ENCODE measurements at places on chromosomes 1 and 21.
A peak's percentile ranks its signal among the peaks of the same experiment; 100 is the strongest.

GRCh38 chr1:75811211-75811981 is 14.7 kb downstream of the MSH4 start:
- DNase-seq = no peak

DNA sequence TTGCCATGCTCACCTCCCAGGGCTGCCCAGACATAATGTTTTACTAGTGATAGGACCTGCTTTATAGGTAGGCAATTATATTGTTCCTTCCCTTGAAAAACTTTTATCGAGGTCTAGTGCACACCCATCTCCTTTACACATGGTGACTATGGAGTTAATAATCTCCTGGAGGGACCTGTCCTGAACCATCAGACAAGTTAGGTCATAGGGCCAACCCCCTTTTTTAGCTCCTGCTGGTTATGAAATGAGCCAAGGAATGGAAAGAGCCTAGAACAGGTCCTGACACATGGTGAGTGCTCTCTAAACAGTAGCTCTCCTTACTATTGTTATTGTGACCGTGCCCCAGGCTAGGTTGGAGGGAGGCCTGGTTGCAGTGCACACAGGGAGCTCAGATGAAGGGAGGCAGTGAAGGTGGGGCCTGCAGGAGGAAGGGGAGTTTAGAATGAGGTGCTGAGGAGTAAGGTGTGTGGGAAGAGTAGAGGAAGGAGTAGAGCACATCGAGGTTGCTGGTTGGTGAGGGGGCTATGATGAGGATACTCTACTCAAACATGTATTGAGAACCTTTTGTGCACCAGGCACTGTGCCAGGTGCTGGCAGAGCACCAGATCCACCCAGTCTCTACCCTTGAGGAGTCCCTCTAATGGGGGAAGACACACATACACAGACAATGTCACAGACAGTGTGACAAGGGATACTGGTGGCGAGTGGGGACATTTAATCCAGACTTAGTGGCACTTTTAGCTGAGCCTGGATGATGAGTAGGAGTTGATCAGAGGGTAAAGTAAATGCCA is 14.1 kb upstream of the LMNA start:
- DNase-seq = no peak

- no peak for DNase-seq
Observed at GRCh38 chr1:236913371-236914037, 90.7 kb downstream of the MT1HL1 start.

DNA sequence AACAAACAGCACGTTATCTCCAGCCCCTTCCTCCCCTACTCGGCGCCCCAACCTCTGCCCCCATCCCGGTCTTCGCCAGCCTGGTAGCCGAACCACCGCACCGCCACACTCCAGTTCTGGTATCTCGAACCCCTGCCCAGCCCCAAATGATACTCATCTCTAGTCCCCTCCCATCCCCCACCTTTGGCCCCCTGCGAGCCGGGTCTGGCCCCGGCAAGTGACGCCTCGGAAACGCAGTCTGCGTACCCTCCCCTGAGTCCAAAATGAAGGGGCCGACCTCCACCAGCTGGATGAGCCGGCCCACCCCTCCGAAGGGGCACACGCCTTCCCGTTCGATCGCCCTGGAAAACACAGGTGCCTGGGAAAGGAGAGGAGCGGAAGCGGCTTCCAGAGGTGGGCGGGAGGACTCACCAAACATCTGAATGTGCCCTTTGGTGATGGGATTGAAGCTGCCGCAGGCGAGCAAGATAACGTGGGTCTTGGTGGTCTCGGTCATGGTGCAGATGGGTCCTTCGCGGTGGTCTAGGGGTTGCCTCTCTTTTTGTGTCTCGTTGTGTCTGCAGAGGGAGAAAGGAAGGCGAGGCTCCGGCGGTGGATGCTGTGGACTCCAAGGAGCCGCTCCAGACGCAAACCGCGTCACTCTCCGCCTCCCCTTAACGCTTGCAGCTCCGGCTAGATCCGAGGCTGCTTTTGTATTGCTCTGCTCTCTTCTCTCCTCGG is at the start of gene NMNAT2:
Gene NMNAT2 (minus strand): TSS at position 609 of the 720 bp plus-strand sequence. CDS start 113 bp downstream, at position 496.
- DNase-seq = no peak

GRCh38 chr1:116168277-116169032 is 57.3 kb downstream of the MAB21L3 start:
- peak; percentile 73 for DNase-seq

- DNase-seq = peak; percentile 33
Observed at GRCh38 chr1:62722796-62723195, 34.6 kb upstream of the DOCK7 start.

DNA sequence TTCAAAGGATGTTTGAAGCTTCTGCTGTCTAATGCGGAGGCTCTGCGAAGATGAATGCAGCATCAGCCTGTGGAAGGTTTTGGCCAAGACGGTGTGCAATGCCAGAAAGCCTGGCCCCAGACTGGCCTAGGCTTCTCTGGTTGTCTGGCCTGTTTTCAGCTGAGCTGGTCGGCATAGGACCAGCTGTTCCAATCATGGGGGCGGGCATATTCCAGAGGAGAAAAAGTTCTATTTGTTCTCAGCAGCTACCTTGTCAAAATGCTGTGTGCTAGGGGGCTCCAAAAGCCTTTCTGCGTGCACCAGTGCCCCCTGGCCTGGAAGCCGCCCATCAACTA is 57.6 kb downstream of the TGFB2 start:
- no peak for DNase-seq

DNA sequence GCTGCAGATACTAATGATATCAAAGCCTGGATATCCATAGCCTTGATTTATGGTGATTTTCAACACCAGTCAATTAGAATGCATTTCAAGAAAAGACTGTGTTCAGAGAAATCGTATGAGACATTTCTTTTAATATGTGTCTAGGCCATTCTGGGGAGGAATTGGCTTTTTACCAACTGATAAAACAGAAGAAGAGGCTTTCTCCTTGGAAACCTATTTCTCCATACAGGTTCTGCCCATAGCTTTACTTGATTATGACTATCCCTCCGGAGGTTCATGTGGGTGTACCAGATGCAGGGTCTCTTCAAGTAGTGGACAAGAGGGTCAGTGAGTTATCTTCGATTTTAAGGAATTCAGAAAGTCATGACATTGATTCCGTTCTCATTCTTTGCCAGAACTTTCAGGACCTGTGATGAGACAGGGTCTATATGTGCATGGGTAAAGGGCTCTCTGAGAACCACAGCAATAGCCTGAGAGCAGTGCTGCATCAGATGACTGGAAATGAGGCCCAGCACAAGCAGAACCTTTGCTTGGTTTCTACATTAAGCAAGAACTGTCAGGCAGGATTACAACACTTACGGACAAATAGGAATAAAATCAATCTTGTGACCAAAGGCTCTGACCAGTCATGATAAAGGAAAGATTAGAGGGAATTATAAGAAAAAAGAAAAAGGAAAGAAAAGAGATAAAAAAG is 263.7 kb upstream of the SGIP1 start:
- DNase-seq = peak; percentile 57

DNA sequence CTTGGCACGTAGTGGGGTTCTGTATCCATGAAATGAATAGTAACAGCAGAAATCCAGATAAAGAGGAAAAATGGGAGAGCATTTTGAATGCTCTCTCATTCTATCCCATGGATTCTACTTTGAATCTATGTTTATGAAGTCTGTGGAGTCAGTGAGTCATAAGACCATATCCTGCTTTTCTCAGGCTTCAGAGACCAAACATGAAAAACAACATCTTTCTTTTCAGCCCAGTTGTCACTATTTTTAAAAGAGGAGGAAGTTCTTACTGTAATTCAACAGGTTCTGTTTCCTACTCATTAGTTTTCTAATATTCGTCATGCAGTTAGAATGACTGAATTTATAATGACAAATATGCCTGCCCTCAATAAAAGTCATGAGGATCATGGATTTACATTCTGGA is 39.4 kb upstream of the CD55 start:
- no peak for DNase-seq

DNA sequence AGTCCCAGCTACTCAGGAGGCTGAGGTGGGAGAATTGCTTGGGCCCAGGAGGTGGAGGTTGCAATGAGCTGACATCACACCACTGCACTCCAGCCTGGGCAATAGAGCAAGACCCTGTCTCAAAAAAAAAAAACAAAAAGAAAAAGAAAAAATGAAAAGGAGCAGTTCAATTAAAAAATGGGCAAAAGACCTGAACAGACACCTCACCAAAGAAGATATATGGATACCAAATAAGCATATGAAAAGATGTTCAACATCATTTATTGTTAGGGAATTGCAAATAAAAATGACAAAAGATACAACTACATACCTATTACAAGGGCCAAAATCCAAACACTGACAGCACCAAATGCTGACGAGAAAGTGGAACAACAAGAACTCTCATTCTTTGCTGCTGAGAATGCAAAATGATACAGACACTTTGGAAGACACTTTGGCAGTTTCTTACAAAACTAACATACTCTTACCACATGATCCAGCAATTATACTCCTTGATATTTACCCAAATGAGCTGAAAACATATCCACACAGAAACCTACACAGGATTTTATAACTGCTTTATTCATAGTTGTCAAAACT is 28.7 kb upstream of the ATP5PO start:
- no peak for DNase-seq

DNA sequence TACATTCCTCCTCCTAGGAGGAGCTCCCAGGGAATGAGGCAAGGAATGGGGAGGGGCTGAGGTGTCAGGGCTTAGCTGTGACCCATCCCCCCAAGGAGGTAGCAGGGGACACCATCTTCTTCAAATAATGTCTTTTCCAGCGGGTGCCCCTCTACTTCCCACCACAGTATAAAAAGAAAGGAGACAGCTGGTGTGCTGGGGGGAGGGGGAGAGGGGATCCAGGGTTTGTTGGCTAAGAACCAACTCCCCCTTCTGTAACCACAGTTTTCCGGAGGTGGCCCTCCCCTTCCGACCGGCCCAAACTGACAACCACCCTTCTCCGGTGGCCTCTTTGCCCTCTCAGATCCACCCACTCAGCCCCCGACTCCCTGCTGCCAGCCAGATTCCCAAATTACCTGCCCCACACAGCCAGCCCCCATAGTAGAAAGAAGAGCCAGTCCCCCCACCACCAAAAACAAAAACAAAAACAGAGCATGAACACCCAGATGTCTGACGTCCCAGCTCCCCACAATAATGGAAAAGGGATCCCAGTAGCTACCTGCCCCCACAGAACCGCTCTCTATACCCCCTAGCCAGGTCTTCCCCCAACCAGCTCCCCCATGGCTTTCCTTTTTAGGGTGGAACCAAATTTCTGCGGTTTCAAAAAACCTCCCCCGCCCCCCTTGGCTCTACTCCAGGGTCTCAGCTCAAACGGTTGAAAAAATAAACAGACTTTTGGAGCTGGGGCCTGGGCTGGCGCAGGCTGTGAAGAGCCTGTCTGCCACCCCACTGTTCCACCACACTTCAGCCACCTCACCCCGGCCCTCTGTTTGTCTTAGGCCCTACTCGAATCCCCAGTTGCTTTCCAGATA is 2.1 kb downstream of the ARHGEF2 start:
- peak; percentile 65 for DNase-seq

- no peak for DNase-seq
Observed at GRCh38 chr1:232226197-232226712, 403.7 kb downstream of the SIPA1L2 start.

DNA sequence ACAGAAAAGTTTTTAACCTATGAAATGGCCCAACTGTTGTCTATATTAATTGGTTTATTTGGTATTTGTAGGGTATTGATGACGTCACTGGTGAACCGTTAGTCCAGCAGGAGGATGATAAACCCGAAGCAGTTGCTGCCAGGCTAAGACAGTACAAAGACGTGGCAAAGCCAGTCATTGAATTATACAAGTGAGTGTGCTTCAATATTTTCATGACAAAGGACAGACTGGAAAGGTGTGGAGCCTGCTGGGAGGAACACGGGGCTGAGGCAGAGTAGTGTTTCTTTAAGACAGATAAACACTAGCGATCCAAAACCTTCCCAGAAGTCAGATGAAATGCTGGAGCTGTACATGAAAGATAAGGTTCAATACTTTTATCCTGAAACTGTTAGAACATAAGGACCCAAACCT is 76.7 kb downstream of the AK4 start:
- DNase-seq = no peak

DNA sequence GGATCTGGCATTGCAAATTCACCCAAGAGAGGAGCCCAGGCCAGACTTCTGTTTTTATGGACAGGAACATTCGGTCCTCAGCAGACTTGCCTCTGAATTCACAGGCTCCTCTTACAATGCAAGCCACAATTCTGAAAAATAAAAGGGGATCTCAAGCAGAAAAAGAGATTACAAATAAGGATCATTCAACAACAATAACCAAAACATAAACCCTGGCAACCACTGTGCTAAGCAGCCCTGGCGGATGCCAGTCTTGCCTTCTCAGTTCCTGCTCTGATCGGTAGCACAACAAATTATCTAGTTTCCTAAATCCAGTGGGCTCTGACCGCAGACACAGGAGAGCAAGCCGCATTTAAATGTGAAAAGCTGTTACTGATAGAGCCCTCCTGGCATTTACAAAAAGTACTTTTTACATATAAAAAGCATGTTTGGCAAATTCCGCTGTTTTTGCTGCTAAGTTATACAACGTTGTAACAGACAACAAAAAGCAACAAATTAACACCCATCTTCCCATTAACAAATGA is 123.4 kb upstream of the FOXD3 start:
- no peak for DNase-seq

- DNase-seq = no peak
Observed at GRCh38 chr1:53366901-53367502, 39.1 kb upstream of the LRP8 start.

DNA sequence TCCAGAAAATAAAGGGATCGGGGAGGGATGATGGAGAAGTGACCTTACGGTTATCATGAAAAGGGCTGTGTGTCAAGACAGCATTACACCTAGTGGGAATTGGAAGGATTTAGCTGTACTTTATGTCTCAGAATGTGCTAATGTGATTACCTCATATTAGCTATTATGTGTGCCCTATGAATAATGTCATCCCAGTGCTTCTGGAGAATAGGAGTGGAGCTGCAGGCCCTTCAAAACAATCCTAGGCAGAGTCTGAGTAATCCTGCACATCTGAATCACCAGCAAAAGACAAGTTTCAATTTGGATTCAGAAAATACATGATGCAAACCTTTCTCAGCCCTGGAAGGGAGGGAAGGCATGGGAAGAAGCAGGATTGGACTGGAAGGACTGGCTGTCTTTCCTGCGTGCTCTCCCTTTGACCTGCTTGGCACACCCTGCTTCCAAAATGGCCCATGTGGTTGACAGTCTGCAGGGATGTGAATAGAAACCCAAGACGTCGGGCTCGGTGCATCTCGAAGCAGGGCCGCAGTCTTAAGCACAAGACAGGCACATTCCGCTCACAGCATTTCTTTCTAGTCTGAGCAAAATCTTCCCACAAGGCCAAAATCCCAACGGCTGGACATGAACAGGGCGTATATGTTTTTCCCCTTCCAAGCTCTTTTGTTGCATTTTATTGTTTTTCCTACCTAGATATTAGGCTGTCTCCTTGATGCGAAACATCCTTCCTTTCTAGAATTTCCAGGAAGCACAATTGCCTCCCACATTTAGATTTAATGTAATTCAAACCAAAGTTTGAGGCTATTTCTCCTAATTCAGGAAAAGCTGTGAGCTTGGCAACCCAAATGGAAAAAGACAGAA is 54.3 kb upstream of the TARBP1 start:
- peak; percentile 81 for DNase-seq
